ENCODE measurements at places on chromosomes 6 and 20.

- DNase-seq = no peak
These were observed 11.0 kb upstream of the TPD52L1 start for GRCh38 chr6:125142618-125143017.

- no peak for DNase-seq
These were observed 20.6 kb downstream of the TNXB start for GRCh38 chr6:32088487-32089049.

- DNase-seq = no peak
These were observed 318.2 kb upstream of the RGS17 start for GRCh38 chr6:153449279-153449678.

DNA sequence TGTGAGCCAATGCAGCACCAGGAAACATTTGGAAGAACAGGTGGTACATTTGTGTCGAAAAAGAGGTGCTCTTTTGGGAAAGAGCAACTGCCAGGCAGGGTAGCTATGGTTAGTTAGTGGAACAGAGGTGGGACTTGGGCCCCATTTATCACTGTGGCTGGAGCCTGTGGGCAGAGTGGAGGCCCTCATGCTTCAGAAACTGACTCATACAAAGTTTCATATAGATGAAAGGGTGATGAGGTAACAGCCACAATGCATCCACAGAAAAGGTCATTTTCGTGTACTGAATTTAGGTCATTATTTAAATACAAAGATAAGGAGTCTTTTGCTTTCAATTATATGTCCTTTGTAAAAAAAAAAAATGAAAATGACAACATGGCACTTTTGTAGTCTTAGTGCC, 76.4 kb upstream of the HS3ST5 start:
- DNase-seq = no peak

DNA sequence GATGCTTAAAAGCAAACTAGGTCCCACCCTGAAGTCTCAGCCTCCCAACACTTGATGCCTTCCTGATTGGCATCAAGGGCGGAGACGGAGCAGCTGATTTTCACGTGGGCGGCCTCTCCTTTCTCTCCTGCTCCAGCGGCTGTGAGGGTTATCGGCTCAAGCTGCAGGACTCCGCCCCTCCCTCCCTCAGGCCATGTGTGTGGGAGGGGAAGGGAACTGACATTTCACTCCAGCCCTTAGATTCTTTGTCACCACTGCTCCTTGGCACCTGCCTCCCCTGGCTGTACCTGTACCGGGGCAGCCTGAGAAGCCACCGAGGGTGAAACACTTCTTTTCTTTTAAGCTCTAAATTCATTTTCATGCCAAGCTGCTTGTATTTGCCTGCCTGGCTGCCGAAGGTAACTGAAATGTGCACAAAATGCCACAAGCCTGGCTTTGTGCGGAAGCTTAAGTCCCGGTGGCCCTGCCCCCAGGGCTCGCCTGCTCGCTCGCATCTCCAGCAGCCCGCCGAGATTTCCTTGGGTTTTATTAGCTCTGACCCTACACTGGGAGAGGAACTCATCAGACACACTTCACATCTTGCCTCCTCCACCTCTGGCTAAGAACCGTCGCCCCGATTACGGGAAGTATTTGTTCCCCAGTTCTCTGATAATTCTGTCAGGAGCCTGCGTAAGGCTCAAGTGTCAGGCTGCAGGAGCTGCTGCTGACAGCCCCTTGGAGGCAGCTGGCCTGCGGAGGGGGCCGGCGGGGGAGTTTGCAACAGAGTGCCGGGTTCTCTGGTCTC, 9.6 kb upstream of the CPNE5 start:
- peak; percentile 81 for DNase-seq

Measured in hematopoietic multipotent progenitor cell treated with erythropoietin and hydrocortisone succinate and interleukin-3 and kit ligand, for 15 days (in vitro differentiated cells).